ENCODE measurements at places on chromosomes 16 and 17.

- DNase-seq: no peak
Measured at GRCh38 chr16:17212606-17213005, 258.2 kb downstream of the XYLT1 start.

DNA sequence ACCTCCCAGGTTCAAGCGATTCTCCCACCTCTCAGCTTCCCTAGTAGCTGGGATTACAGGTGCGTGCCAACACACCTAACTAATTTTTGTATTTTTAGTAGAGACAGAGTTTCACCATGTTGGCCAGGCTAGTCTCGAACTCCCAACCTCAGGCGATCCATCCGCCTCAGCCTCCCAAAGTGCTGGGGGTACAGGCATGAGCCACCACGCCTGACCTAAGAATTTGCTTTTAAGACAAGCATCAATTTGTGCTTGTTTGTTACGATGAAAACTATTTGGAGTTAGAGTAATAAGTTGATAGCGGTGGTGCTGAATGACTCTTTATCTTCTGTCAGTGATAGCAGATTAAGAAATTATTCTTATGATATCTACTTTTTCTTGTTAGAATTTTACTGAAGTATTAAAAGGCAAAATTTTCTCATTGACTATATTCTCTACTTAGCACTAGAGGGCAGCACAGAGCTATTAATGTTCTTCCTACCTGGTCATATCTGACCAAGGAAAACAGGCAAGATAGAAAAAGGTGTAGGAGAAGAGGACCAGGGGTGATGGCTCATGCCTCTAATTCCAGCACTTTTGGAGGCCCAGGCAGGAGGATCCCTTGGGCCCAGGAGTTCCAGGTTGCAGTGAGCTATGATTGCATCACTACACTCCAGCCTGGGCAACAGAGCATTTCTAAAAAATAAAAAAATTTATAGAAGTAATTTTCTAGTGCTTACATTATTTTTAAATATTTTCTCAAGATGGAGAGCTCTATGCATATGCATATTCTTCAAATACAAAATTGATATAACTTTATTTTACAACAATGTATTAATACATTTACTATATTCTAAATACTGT lies 24.5 kb downstream of the STXBP4 start:
- DNase-seq: no peak

DNA sequence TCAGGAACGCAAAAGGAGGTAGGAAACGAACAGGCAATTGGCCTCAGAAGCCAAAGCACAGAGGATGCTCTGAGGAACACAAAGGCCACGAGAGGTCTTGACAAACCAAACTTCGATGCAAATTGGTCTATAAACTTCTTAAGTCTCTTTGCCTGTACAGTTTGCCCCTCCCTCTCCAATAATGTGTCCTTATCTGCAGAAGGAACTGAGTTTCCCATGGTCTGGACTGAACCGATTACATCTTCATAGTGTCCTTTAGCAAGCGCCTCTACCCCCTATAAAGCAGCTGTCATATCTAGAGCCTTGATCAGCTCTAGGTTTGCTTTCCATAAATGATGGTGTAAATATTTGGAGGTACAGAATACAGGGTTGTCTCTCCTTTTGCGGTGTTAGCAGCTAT lies 3.1 kb upstream of the CDRT4 start:
- DNase-seq: no peak

DNA sequence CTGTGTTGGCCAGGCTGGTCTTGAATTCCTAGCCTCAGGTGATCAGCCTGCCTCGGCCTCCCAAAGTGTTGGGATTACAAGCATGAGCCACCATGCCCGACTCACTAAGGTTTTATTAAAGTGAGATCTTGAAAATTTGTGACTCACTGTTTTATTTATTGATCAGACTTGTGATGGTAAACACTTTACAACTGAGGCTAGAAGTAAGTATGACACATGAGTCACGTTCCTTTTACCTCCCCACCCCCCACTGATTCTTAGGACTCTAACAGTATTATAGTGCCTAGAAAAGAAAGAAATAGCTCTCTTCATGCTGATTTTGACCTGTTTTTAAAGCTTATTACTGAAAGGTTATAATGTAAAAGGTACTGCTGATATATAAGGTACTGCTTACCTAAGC lies 160.6 kb downstream of the TANC2 start:
- no peak for DNase-seq

DNA sequence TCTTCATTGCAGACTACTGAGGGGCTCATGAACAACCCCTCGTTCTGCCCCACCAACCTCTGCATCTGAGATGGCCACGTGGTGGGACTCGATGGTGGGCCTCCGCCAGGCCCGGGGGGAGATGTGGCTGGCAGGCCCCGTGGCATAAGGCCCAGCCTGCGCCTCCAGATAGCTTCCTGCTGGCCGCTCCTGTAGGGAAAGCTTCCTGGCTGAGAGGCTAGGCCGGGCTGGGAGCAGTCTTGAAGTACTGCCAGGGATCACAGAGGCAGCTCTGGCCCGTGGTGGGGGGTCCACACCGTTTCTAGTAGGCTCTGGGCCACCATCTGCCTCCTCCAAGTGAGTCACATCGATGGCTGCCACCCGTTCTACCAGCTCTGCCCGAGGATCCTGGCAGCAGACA lies 7.6 kb downstream of the CAMKK1 start:
- DNase-seq: no peak
